Activated CD8-positive, alpha-beta memory T cell treated with anti-CD3 and anti-CD28 coated beads for 1 hour (primary cell): ENCODE measurements at places on chromosomes 7 and 10.

DNA sequence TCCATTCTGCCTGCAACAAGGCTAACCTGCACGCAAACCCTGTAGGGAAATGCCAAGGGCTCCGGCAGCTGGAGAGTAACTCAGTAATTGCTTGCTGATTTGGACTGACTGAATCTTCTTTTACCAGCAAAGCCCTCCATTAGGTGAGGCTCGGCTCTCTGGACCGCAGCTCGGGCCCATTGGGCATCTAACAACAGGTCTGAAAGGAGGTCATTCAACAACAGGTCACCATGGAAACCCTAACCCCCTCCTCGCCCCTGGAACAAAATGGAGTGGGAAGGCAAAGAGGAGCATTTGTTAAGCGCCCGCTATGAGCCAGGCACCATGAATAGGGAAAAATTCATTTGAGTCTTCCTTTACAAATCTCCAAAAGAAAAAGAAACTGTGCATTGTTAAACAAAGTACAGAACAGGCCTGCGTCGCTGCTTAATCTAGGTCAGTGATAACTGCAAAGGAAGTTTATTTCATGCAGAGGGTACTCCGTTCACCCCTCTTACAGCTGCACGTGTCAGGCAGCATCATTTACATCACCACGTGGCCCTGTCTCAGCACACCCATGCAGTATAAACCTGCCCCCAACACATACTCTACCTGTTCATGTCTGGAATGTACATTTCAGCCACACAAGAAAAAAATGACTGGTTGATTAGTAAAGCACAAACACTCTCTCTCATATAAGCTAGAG, 248.8 kb upstream of the NEBL start:
- DNase-seq: no peak

GRCh38 chr7:43879477-43879876, 10.2 kb upstream of the MRPS24 start:
- no peak for DNase-seq

- DNase-seq: no peak
Measured at GRCh38 chr10:6044060-6044459, 18.1 kb downstream of the IL2RA start.

GRCh38 chr7:142300689-142301088, 42.8 kb upstream of the PRSS58 start:
- no peak for DNase-seq

GRCh38 chr10:50931948-50932431, 46.6 kb upstream of the A1CF start:
- no peak for DNase-seq

DNA sequence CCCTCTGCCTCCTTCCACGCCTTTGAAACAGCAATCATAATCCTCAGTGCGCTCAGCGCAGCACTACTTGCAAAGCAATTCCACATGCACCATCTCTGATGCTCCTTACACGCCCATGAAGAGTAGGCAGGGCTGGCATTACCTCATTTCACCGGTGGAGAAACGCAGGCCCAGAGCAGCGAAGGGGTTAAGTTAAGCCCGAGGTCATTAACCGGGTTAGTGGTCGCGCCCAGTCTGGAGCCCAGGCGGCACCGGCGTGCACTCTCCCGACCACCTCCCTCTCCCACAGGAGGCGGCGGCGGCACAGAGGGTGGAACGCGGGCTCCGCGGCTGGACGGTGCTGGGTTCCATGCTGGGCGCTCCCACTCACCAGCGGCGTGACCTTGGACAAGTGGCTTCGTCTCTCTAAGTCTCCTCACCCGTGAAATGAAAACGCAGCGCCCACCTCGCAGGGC, 515 bp downstream of the FASTK start:
- no peak for DNase-seq

GRCh38 chr7:25722856-25723255, 429.1 kb upstream of the NFE2L3 start:
- no peak for DNase-seq

DNA sequence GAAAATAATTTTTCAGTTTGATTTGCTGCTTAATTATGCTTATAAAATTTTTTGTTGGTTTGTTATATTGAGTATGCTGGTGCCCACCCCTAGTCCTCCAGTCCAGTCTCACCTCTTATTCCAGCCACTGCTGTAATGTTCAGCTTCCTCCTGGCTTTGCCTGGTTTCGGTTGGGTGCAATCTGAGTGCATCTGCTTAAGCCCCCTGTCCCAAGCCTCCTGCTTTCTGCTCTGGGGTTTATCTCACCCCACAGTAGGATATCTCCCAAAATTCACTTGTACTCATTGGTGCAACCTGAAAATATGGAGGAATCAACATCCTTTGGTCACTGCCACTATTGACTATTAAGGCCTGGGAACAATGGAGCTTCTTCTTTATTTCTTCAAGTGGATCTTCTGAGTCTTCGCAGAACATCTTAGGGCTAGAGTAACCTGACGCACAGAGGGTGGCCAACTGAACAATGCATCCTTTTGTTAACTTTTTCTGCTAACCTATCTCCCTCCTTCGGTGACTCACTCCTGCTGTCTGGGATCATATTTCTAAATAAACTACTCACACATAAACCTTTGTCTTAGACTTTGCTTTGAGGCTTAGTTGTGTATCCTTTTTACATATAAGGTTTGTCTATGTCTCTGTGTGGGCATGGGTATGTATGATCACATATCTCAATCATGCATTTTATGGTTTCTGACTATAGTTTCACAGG, 19.1 kb upstream of the SOSTDC1 start:
- no peak for DNase-seq

DNA sequence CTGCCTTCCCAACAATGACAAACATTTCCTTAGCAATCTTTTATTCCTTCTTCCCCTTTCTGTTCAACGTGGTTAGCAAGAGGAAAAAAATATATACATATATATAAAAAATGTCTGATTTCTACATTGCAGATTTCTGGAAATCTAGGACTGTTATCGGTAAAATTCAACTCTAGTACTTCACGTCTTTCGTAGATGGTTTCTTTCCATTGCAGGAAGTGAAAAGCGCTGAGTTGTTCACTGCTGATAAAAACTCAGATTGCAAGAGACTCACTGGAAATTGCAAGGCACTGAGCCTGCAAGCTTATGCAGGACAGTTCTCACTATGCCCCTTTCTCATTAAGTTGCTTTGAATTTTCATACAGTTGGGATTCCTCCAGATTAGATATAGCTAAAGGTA, 23.9 kb downstream of the KIN start:
- no peak for DNase-seq

GRCh38 chr7:155276800-155277375, 20.8 kb upstream of the INSIG1 start:
- DNase-seq: no peak

GRCh38 chr10:78739444-78740053, 329.2 kb upstream of the ZMIZ1 start:
- DNase-seq: no peak

- no peak for DNase-seq
Measured at GRCh38 chr10:114523876-114524275, 119.6 kb upstream of the AFAP1L2 start.

GRCh38 chr10:35217455-35217854, 90.8 kb downstream of the CREM start:
- no peak for DNase-seq

DNA sequence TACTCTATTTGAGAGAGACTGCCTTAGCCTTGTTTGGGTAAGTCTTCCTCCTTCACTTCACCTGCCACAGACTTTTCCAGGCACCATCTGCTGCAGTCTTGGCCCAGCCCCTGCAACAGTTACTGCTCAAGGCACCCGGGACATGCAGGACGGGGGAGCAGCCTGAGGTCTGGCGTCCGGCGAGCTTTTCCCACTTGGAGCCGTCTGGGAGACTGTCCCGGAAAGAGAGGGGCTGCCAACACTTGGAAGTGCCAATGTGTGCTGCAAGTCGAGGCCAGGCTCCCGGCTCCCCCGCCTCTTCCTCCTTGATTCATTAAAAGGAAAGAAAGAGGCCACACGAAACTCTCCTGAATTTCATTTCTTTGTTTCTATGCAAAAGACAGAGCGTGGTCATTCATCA, 13.7 kb downstream of the HTRA1 start:
- DNase-seq: no peak
